ENCODE measurements at places on chromosomes 2 and 18.

DNA sequence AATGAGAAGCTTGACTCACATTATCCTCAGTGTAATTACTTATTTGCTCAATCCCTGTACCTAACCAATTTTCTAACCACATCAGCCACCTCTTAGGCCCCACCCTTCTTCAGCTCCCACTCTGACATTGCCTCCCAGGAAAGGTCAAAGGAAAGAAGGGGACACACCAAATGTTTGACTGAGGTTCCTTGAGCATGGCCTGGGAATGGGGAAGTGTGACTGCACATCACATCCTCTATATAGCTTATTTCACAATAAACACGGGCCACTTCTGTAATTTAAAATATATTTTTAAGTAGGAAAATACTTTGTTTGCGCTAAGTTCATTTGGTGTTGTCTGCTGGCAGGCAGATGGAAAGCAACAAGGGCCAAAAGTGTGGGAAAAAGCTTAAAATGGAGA lies 3.0 kb upstream of the FIGLA start:
- no peak for DNase-seq

- DNase-seq = no peak
Observed at GRCh38 chr2:18454692-18455235, 105.7 kb downstream of the RDH14 start.

DNA sequence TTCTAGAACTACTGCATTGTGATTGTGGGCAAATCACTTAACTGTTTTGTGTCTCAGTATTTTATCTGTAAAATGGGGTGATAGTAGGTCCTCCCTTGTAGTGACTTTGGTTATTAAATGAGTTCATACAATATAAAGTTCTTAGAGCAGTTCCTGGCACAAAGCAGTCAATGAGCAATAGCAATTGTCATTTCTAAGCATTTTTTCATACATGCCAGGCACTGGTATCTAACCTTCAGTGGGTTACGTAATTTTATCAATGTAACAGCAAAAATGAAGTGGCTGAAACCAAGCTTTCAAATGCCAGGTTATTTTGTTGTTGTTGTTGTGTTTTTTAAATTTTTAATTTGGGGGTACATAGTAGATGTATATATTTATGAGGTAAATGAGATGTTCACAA lies 401.9 kb downstream of the MEIS1 start:
- DNase-seq = no peak

DNA sequence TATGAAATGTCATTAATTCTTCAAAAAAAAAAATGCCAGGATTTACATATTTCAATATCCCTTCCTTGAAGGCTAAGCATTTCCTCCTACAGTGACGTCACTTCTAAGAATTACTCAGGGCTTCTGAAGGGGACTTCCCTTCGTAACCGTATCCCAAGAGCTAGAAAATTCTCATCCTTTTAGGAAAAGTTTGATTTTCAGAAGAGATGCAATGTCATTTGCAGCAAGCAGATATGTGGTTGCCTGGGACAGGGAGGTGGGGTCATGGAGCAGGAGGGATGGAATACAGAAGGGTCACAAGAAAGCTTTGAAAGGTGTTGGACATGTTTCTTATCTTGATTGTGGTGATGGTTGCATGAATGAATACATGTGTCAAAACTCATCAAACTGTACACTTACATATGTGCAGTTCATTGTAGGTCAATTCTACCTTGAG lies 97.0 kb upstream of the ATL2 start:
- DNase-seq = no peak

GRCh38 chr2:218444692-218445357 lies 25.9 kb downstream of the VIL1 start:
- DNase-seq = no peak

DNA sequence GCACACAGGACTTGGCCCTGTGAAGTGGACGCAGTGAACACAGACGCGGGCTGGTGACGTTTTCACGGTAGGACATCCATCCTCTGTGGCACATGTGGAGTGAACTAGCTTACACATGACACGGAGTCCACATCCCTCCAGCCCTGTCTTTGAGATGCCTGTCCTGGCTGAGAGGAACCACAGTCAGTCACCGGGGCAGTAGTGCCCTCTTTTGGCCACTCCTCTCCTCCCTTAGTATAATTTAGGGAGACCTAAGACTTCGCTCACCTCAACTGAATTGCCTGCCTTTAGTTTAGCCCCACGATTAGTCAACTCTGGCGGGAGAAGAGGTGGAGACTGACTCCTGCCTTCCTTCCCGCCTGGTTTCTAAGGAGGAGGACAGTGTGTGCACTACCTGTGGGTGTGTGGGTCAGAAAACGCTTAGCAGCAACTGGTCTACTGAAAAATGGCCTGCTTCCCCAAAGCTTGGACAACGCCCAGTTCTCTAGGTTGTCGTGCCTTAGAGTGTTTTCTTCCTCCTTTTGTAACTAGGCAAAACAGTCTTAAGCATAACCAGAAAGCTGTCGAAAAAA lies 70.6 kb downstream of the MBP start:
- no peak for DNase-seq

GRCh38 chr2:20523073-20523798 lies 76.4 kb downstream of the RHOB start:
- no peak for DNase-seq

- DNase-seq = no peak
Observed at GRCh38 chr2:186632417-186632816, 42.6 kb downstream of the ITGAV start.

DNA sequence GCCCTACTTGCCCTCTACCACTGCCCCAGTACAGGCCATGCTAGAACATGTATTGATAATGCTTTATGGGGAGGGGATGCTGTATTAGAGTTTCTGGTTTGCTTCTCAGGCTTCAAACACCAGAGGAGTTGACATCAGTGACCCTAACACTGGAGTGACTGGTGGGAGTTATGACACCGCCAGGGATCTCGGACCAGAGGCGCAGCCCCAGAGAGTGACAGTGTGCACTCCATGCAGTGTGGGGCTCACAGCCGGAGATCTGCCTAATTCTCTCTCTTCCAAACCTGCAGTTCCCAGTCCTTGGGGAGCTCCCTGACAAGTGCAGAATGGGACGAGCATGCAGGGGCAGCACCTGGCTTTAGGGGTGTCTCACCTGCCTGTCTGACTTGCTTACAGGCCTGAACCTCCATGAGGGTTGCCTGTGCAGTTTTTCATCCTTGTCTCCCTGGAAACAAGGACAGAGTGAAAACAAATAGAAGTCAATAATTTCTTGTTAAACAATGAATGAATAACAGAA lies 244.9 kb upstream of the MYT1L start:
- no peak for DNase-seq

- DNase-seq = no peak
Observed at GRCh38 chr2:146981921-146982320, 862.9 kb upstream of the ACVR2A start.

DNA sequence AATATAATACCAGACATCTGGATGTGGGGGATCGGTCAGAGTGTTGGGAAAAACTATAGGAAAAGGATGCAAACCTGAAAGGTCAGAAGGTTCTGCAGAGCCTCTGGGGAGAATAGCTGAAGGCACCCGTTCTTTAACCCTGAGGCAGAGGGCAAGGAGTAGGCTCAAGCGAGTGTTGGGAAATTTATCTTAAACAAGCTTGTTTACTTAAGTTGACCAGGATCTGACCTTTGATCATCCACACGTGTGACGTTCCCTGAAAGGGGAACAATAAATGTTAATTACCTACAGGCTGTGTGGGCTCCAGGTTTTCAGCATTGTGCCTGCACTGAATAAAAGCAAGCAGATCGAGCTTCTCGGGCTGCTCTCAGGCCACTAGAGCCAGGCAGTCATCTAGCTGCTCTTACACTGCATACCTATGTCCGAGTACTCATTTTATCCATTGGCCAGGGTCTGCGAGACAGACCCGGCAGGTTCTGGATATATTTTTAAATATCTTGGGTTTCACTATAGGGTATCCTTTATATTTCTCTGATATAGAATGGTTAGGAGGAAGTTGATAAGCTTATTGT lies 400.6 kb upstream of the CHST9 start:
- DNase-seq = no peak

- no peak for DNase-seq
Observed at GRCh38 chr2:216619411-216620393, 13.5 kb upstream of the IGFBP2 start.

DNA sequence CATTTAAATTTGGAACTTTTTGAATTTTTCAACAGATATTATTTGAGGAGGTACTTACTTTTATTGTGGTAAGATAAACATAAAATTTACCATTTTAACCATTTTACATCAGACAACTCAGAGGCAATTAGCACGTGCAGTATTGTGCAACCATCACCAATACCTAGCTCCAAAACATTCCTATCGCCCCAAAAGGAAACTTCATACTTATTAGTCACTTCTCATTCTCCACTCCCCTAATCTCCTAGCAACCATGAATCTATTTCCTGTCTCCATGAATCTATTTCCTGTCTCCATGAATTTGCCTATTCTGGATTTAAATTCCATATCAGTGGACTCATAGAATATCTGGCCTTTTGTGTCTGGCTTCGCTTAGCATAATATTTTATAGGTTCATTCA lies 69.9 kb upstream of the FAM136A start:
- no peak for DNase-seq
